GM06990 (cell line): ENCODE measurements at places on chromosomes 3 and 15.

- DNase-seq: no peak
These were observed 17.9 kb downstream of the CLDN18 start for GRCh38 chr3:138027821-138028220.

DNA sequence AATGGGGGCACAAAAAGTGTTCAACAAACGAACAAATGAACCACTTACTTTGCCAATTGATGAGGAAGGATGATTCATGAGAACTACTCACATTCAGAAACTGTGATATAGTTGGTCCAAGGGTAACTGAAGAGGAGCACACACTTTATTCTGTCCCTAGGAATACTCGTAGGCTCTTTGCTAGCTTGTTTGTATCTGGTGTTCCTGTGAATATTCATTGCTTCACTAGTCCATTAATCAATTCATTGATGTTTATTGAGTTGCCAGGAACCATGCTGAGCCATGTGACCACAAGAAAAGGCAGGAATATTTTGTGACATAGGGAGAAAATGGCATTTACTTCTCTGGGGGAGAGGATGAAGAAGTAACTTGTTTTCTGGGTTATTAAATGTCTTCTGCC lies 338.3 kb downstream of the IL20RB start:
- DNase-seq: no peak

DNA sequence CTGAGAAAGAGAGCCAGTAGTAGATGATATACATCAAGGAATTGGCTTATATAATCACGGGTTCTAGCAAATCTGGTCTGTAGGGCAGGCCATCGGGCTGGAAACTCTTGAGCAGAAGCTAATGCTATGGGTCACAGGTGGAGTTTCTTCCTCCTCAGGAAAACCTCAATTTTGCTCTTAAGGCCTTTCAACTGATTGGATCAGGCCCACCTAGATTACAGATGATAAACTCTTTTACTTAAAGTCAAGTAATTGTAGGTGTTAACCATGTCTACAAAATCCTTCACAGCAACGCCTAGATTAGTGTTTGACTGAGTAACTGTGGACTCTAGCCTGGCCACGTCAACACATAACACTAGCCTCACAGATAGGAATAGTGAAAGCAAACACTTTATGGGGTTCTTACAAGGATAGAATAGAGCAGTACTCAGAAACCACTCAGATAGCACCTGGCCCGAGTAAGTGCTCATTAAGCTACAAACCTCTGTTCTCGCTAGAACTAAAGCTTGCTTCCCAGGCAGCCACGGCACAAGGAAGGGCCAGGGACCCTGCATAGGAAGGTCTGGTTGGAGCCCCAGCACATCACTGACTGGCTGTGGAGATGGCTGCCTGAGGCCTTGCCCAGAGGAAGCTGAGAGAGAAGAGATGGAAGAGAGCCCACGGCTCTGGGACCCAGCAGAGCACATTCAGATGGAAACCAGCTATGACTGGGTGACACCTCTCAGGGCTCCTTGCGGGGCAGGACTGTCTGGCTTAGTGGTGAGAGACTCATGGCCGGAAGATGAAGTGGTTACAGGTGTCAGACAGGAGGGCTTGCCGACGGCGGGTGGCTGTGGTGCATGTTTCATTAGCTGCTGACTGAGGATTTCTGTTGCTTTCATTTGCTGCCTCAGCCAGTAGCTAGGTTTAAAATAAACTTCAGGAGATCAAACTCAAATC lies 202.5 kb upstream of the TLE3 start:
- DNase-seq: peak; percentile 78

GRCh38 chr3:170889630-170890029 lies 18.8 kb downstream of the EIF5A2 start:
- no peak for DNase-seq

GRCh38 chr3:69764861-69765260 lies 25.6 kb downstream of the MITF start:
- DNase-seq: no peak

- DNase-seq: no peak
These were observed 38.8 kb upstream of the PCSK6 start for GRCh38 chr15:101528108-101528916.

DNA sequence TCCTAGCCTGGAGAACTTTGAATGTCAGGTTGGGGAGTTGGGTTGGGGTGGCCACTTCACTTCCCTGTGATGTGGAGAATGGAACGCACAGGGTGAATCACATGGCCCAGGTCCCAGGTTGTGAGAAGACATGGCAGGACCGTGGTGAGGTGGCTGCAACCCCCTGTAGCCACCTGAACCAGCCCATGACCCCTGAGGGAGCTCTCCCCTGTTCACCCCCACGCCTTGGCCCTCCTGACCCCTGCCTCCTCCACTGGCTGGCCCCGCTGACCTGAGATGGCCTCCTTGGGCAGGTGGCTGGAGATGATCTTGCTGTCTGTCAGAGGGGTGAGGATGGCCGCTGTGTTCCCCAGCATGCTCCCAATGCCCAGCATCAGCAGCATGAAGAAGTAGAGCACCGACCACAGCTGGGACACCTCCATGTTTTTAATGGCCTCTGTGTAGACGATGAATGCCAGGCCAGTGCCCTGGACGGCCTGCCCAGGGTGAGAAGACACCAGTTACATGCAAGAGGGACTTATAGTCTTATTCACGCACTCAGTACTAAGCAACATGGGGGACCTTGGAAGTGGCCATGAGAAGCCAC lies 31.0 kb downstream of the SLC6A20 start:
- DNase-seq: no peak

- no peak for DNase-seq
These were observed 360.1 kb upstream of the GOLIM4 start for GRCh38 chr3:168455814-168456213.

GRCh38 chr15:52370010-52370409 lies 74.4 kb upstream of the MYO5C start:
- no peak for DNase-seq

DNA sequence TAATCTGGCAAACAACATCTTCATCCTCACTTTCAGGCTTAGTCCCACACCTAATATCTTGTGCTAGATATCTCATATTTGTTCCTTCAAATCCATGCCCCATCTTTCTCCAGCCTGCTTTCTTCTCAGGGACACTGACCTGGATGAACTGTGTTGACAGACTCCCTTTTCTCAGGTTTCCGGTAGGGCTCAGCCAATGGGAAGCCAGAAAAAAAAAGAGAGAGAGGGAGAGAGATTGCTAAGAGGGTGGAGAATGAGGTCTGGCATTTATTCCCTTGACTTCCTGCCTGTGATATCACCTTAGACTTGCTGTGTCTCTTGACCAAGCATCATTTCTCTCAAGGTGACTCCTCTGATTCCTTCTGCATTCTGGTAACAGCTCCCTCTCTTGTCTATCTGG lies 145.6 kb upstream of the ABI3BP start:
- DNase-seq: no peak

DNA sequence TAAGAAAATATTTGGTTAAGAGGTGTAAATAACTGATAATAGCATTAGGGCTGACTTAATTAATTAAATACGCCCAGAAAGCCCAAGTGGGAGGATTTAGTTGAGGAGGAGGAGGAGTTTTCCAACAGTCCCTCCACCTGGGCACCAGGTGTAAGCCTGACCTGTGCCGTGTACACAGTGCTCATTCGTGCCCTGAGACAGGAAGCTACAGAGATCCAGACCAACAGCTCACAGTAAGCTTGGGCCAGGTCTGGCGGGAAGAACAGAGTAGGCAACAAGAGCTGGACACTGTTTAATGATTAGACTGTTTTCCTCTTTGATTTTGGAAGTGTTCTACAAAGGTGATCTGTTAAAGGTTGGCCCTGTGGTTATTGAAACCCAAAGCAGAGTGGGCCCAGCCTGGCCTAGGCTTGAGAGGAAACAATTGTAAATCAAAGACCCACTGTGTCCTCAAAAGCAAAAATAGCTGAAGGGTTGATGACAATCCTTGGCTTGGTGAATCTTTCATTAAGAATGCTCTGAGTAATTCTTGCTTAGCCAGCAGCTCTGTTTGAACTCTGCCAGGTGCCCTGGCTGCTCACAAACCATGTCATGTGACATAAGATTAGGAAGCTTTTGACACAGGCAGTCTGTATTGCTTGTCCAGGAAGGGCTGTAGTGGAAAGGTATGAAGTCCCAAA lies 13.8 kb downstream of the SQOR start:
- DNase-seq: no peak

- no peak for DNase-seq
These were observed 45.1 kb downstream of the KPNA1 start for GRCh38 chr3:122469659-122470058.

- no peak for DNase-seq
These were observed 36.0 kb downstream of the ADAMTS9 start for GRCh38 chr3:64651741-64652241.

DNA sequence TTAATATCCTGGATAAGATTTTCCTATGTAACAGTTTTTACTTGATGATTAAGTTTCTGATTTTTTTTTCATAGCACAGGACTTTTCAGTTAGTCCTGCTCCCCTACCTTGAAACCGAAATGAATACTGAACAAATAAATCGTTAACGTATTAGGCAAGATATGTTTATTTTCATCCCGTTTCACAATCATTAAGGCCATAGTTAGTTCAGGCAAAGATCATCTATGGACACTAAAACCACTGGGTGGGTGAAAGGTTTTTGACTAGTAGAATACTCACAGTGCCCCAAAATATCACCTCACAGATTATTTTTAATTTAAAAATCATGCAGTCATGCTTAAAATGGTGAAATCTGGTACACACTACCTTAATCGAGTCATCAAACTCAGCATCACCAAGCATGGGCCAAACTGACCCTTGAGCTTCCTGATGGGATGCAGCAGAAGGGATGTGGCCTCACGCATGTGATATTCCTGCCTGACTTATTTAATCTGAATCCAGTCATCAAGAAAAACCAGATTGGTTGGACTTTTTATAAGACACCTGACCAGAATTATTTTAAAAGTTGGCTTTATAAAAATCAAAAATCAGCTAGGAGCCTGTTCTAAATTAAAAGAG lies 365.0 kb downstream of the LPP start:
- DNase-seq: no peak

GRCh38 chr3:146139586-146140110 lies 21.3 kb downstream of the PLOD2 start:
- DNase-seq: no peak

- DNase-seq: no peak
These were observed 587.1 kb downstream of the ZNF385D start for GRCh38 chr3:21163956-21164355.

DNA sequence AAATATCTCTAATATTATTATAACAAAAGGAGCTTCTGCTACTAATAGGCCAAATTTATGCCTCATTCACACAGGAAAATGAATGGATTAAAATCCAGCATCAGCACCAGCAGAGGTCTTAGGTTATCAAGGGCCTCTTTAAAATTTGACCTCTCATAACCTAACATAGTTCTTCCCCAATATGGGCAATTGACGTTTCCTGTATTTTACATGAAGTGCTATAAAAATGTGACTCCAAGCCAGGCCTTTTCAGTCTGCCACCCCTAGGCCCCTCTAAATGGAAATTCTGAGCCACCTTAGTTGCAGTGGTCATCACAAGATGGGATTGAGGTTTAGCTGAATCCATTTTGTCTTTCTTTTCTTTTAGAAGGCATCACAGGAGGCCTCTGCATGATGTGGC lies 70.1 kb downstream of the CASR start:
- DNase-seq: no peak

- DNase-seq: peak; percentile 37
These were observed 185.6 kb downstream of the FAM43A start for GRCh38 chr3:194871143-194871863.

- no peak for DNase-seq
These were observed 66.6 kb upstream of the UMPS start for GRCh38 chr3:124663690-124664089.

DNA sequence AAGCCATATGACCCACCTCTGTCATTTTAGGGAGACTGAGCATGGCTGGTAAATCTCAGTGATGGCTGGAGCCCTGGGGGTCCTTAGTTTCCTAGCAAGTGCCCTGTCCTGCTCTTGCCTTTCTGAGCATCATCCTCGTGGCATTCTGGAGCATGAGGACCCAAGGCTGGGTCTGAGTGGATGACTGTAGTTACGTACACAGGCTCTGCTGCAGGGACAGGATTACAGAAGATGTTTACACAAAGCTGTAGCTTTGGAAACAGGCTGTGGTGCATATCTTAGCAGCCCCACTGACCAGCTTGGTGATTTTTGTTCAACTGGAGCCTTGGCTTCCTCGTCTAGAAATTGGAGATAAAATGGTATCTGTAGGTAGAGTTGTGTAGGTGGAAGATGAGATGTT lies 272.9 kb upstream of the CTDSPL start:
- no peak for DNase-seq

DNA sequence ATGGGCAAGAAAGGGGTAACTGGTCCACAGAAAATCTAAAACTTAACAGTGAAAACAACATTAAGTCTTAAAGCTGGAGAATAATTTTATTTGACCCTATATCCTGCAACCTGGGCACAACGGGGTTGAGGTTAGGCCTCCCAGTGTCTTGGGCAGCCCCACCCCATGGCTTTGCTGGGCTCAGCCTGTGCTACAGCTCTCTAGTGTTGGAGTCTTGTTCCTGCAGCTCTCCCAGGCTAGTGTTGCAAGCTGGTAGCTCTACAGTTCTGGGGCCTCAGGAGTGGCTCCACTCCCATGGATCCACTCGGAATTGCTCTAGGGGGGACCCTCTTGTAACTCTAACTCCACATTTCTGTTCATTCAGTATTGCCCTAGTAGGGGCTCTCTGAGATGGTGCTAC lies 24.9 kb upstream of the GNB4 start:
- DNase-seq: no peak

DNA sequence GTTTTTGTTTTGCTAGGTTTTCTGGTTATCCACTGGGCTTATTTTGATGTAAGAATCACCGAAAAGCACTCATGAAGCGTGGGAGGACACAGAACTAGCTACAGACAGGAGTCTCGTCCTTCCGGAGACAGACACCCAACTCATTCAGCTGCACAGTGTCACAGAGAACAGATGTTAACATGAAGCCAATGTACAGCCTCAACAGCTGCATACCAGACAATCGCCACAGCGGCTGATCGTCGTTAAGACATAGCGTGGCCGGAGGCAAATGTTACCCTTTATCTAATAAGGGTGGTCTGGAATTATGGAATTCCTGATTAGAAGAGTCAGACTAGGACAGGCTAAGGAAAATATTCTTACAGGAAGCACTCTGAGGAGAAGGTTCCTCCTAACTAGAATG lies 1.1 kb upstream of the PYGO1 start:
- no peak for DNase-seq

GRCh38 chr15:83813682-83814081 lies 159.8 kb downstream of the ADAMTSL3 start:
- no peak for DNase-seq

DNA sequence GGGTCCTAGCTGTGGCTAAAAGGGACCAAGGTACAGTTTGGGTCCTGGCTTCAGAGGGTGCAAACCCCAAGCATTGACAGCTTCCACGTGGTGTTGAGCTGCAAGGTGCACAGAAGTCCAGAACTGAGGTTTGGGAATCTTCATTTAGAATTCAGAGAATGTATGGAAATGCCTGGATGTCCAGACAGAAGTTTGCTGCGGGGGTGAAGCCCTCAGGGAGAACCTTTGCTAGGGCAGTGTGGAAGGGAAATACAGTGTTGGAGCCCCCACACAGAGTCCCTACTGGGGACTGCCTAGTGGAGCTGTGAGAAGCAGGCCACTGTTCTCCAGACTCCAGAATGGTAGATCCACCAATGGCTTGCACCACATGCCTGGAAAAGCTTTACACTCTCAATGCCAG lies 17.9 kb downstream of the RNF13 start:
- DNase-seq: no peak
